Thyroid gland (tissue), 4 donors: ENCODE measurements at places on chromosomes 6 and 20. TPM values are rescaled to one million over a fixed set of nuclear protein-coding genes. Genes with fewer than 3 reads are reported as not detected.

GRCh38 chr6:168107191-168107983 is 28.4 kb upstream of the FRMD1 start:
- H3K4me3 ChIP-seq: no peak overlapping the region
- H3K36me3 ChIP-seq: no peaks in the 10 kb centered on the region
- H3K4me1 ChIP-seq: no peaks in the 10 kb centered on the region
- no peaks in the 10 kb centered on the region for H3K27me3 ChIP-seq
- DNase-seq: no peak

- DNase-seq: no peak
- H3K36me3 ChIP-seq: no peaks in the 10 kb centered on the region
- H3K4me3 ChIP-seq: no peak overlapping the region
- H3K27me3 ChIP-seq: no peaks in the 10 kb centered on the region
- H3K4me1 ChIP-seq: peaks cover 20% of the 10 kb centered on the region
- no peak overlapping the region for H3K27ac ChIP-seq
Observed at GRCh38 chr6:119344306-119344705, 5.3 kb downstream of the MAN1A1 start.

The PPIL4 gene
- total RNA-seq: 42.4 TPM

The OPRM1 gene
- total RNA-seq: not detected

The TGM6 gene
- not detected for total RNA-seq
